ENCODE measurements at places on chromosomes 7 and 10.

- H3K27ac ChIP-seq = no peak overlapping the region
- peaks cover 2% of the 10 kb centered on the region for H3K36me3 ChIP-seq
- H3K4me3 ChIP-seq = no peak overlapping the region
- no peaks in the 10 kb centered on the region for H3K27me3 ChIP-seq
- no peak for DNase-seq
Measured at GRCh38 chr7:115654384-115655214, 376.0 kb downstream of the TFEC start.

DNA sequence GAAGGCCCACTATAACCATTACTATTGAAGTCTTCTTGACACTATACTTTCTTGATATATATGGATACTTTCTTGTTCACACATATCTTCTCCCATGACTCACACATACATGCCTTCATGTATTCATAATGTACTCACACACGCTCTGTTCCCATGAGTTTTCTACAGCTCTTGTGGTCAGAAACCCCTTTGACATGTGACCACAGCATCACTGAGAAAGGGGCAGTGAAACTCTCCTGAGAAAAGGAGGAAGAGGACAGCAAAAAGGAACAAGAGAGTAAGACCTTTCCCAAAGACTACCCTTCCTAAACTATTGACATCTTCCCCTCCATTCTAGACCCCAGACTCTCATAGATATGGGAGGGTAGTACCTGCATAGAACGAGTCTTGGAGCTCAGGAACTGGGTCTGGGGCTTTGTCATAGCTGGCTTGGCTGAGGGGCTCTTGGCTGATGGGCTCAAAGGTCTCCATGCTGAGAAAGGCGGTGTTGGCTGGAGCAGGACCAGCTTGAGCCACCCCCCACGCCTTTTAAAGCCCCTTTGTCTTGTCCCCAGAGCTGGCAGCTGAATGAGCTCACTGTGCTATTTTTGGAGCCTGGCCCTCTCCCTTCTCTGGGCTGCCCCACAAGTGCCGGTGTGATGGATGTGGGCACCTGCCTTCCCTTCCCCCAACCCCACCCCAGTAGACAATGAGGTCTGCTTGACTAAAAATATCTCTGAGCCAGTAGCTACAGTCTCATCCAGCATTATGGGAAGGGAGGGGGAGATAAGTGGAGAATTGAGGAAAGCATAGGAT, 5.1 kb downstream of the SYNPO2L start:
- no peak overlapping the region for H3K4me3 ChIP-seq
- H3K36me3 ChIP-seq = no peaks in the 10 kb centered on the region
- H3K27ac ChIP-seq = no peak overlapping the region
- DNase-seq = no peak
- H3K27me3 ChIP-seq = no peaks in the 10 kb centered on the region

DNA sequence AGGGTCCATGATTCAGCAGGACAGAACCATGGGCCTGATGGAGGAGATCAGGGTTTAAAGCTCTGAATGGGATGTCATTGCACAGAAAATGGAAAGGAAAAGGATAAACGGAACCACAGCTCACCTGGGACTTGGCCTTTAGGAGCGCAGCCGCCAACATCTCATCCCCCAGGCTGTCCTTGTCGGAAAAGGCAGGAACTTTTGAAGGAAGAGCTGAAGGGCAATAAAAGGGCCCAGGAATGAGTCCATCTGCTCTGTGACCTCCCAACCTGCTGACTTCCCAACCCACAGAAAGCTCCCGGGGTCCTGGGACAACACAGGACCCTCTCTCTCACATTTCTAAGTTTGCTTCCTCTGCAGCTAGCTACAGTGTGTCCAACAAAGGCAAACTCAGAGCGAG, 6.1 kb downstream of the ZNF3 start:
- peaks cover 77% of the 10 kb centered on the region for H3K36me3 ChIP-seq
- H3K27ac ChIP-seq = no peak overlapping the region
- H3K4me3 ChIP-seq = no peak overlapping the region
- no peak for DNase-seq
- H3K27me3 ChIP-seq = no peaks in the 10 kb centered on the region

GRCh38 chr10:76769582-76769981, 868.0 kb downstream of the KCNMA1 start:
- H3K4me3 ChIP-seq = no peak overlapping the region
- no peak for DNase-seq
- no peaks in the 10 kb centered on the region for H3K4me1 ChIP-seq
- peaks cover 3% of the 10 kb centered on the region for H3K36me3 ChIP-seq
- peaks cover 37% of the 10 kb centered on the region for H3K27me3 ChIP-seq

- no peak overlapping the region for H3K27ac ChIP-seq
- DNase-seq = no peak
- no peak overlapping the region for H3K4me3 ChIP-seq
- H3K4me1 ChIP-seq = peaks cover 7% of the 10 kb centered on the region
- no peaks in the 10 kb centered on the region for H3K27me3 ChIP-seq
Measured at GRCh38 chr10:114359041-114359952, 45.0 kb downstream of the AFAP1L2 start.

GRCh38 chr10:131556897-131557495, 245.5 kb upstream of the TCERG1L start:
- H3K4me3 ChIP-seq = no peak overlapping the region
- peaks cover 70% of the 10 kb centered on the region for H3K27me3 ChIP-seq

- H3K36me3 ChIP-seq = peaks cover 7% of the 10 kb centered on the region
- peaks cover 11% of the 10 kb centered on the region for H3K4me1 ChIP-seq
- no peak overlapping the region for H3K27ac ChIP-seq
- no peak for DNase-seq
Measured at GRCh38 chr7:92446869-92447344, 375 bp upstream of the GATAD1 start.

- no peak for DNase-seq
- peaks cover 16% of the 10 kb centered on the region for H3K4me1 ChIP-seq
- H3K4me3 ChIP-seq = no peak overlapping the region
- no peak overlapping the region for H3K27ac ChIP-seq
- no peaks in the 10 kb centered on the region for H3K27me3 ChIP-seq
- H3K36me3 ChIP-seq = peaks cover 3% of the 10 kb centered on the region
Measured at GRCh38 chr7:130288829-130289228, 4.1 kb upstream of the CPA4 start.

- no peaks in the 10 kb centered on the region for H3K27me3 ChIP-seq
- peaks cover 49% of the 10 kb centered on the region for H3K4me1 ChIP-seq
- DNase-seq = no peak
- H3K36me3 ChIP-seq = no peaks in the 10 kb centered on the region
Measured at GRCh38 chr7:55081472-55082227, 62.8 kb downstream of the EGFR start.

GRCh38 chr10:76026905-76027304, 595.5 kb downstream of the LRMDA start:
- no peaks in the 10 kb centered on the region for H3K36me3 ChIP-seq
- peaks cover 65% of the 10 kb centered on the region for H3K27me3 ChIP-seq
- no peak overlapping the region for H3K4me3 ChIP-seq
- H3K4me1 ChIP-seq = peaks cover 6% of the 10 kb centered on the region

GRCh38 chr7:94008537-94008936, 4.4 kb upstream of the BET1 start:
- no peak overlapping the region for H3K27ac ChIP-seq
- peaks cover 4% of the 10 kb centered on the region for H3K4me1 ChIP-seq
- no peak for DNase-seq
- H3K4me3 ChIP-seq = no peak overlapping the region
- no peaks in the 10 kb centered on the region for H3K36me3 ChIP-seq

GRCh38 chr10:10647331-10647730, 370.3 kb upstream of the CELF2 start:
- no peak for DNase-seq
- H3K27me3 ChIP-seq = peaks cover 18% of the 10 kb centered on the region
- H3K36me3 ChIP-seq = no peaks in the 10 kb centered on the region
- H3K27ac ChIP-seq = no peak overlapping the region

- peaks cover 4% of the 10 kb centered on the region for H3K27me3 ChIP-seq
- no peaks in the 10 kb centered on the region for H3K36me3 ChIP-seq
- DNase-seq = no peak
- H3K4me1 ChIP-seq = peaks cover 5% of the 10 kb centered on the region
- no peak overlapping the region for H3K4me3 ChIP-seq
- H3K27ac ChIP-seq = no peak overlapping the region
Measured at GRCh38 chr7:48540746-48541145, 369.5 kb downstream of the ABCA13 start.

- H3K4me3 ChIP-seq = no peak overlapping the region
- peaks cover under 1% of the 10 kb centered on the region for H3K4me1 ChIP-seq
- DNase-seq = no peak
Measured at GRCh38 chr7:14841869-14842268, 60.7 kb downstream of the DGKB start.

- peaks cover 8% of the 10 kb centered on the region for H3K4me1 ChIP-seq
- peaks cover 17% of the 10 kb centered on the region for H3K27me3 ChIP-seq
- no peak overlapping the region for H3K27ac ChIP-seq
- no peak for DNase-seq
- no peak overlapping the region for H3K4me3 ChIP-seq
Measured at GRCh38 chr10:47160261-47160908, 139.6 kb upstream of the GDF10 start.

DNA sequence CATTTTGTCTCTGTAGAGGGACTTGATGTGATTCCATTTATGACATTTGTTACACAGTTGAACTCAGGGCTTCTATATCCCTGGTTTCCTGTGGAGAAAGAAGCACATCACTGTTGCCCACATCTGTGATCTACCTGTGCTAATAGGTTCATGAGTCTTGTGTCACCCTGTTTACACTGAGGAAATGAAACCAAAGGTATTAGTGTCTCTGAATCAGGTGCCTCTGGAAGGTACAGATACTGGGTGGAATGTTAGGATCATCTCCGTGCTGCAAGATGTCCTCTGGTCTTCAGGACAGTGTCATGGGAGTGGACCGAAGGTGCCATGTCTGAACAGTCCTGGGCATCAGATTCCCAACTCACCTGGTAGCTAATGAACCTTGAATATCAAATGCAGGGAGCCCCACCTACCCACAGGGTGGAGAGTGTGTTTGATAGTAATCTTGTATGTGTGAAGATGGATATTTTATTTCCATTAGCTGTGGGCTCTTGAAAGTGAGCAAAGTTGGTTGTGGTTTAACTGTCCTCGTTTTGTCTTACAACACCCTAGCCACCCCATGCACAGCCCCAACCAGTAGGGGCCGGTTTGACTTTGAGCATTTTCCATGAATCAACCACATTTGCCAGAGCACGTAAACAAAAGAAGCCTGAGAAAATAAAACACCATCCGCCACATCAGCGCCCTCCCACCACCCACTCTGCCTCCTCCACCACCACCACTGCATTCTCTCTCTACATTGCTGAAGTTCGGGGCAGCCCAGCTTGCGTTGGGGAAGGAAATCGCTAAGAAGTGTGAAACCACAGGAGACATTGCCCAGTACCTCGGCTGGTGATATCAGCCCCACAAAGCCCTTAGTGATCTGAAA, 40.7 kb downstream of the TARP start:
- no peak for DNase-seq
- H3K4me3 ChIP-seq = no peak overlapping the region
- peaks cover 24% of the 10 kb centered on the region for H3K36me3 ChIP-seq
- no peak overlapping the region for H3K27ac ChIP-seq
- no peaks in the 10 kb centered on the region for H3K27me3 ChIP-seq
- H3K4me1 ChIP-seq = peaks cover 3% of the 10 kb centered on the region

GRCh38 chr10:29254123-29255046, 34.5 kb upstream of the LYZL1 start:
- DNase-seq = peak; percentile 62
- H3K36me3 ChIP-seq = no peaks in the 10 kb centered on the region
- no peaks in the 10 kb centered on the region for H3K27me3 ChIP-seq
- peak overlapping the region; percentile 20 for H3K4me3 ChIP-seq
- peak overlapping the region; percentile 98 for H3K27ac ChIP-seq

DNA sequence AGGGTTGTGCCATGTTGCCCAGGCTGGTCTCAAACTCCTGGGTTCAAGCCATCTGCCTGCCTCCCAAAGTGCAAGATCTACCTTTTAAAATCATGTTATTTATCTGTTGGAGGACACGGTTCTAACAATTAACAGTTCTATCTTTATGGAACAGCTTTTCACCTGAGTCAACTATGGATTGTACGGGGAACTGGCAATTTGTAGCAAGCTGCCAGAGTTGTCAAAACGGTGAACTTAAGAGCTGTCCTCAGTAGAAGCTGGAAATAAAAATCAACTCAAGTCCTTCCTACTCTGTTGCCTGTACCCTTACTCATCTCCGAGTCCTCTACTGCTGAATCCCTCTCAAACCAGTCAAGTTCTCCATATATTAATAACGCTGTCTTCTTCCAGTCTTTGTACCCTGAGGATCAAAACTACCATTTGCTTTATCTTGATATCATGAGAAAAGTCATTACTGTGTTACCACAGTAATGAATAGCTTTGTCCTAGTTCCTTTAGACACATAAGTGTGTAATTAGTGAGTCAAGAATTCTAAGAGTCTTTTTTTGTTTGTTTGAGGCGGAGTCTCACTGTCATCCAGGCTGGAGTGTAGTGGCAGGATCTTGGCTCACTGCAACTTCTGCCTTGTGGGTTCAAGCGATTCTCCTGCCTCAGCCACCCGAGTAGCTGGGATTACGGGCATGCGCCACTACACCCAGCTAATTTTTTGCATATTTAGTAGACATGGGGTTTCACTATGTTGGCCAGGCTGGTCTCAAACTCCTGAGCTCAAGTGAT, 28.2 kb downstream of the HBP1 start:
- H3K27ac ChIP-seq = no peak overlapping the region
- H3K4me1 ChIP-seq = no peaks in the 10 kb centered on the region
- H3K4me3 ChIP-seq = no peak overlapping the region
- peaks cover 39% of the 10 kb centered on the region for H3K36me3 ChIP-seq
- H3K27me3 ChIP-seq = no peaks in the 10 kb centered on the region

- no peak overlapping the region for H3K4me3 ChIP-seq
- H3K27ac ChIP-seq = no peak overlapping the region
- no peak for DNase-seq
- H3K27me3 ChIP-seq = peaks cover 2% of the 10 kb centered on the region
- H3K4me1 ChIP-seq = no peaks in the 10 kb centered on the region
Measured at GRCh38 chr10:107417446-107417845, 252.9 kb upstream of the SORCS1 start.

- no peaks in the 10 kb centered on the region for H3K27me3 ChIP-seq
- no peak overlapping the region for H3K27ac ChIP-seq
- no peak for DNase-seq
- no peaks in the 10 kb centered on the region for H3K36me3 ChIP-seq
Measured at GRCh38 chr7:96414931-96415292, 93.0 kb upstream of the SLC25A13 start.

DNA sequence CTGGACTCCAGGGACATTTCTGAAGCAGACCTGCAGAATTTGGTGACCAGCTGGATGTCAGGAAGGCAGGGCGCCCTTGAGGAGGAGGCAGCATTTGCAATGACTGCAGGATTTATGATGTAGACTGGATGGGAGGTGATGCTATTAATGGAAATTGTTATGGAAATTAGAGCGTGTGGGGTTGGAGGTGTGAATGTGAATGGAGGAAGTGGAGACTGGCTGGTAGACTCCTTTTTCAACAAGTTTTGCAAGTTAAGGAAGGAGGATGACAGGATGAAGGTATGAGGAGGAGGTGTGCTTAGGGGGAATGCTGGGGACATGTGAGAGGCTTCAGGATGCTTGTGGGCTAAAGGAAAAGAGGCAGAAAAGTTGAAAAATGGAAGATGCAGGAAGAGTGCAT, 137.0 kb downstream of the TMEM178B start:
- DNase-seq = no peak
- H3K4me1 ChIP-seq = no peaks in the 10 kb centered on the region
- H3K27me3 ChIP-seq = peaks cover 44% of the 10 kb centered on the region
- H3K36me3 ChIP-seq = no peaks in the 10 kb centered on the region
- no peak overlapping the region for H3K4me3 ChIP-seq
